Right atrium auricular region (tissue), 2 donors: ENCODE measurements at places on chromosomes 6 and 20. TPM values are rescaled to one million over a fixed set of nuclear protein-coding genes. Genes with fewer than 3 reads are reported as not detected.

CCM2L gene
- 8.1 TPM for total RNA-seq

RIPOR3 gene
- 2.9 TPM for total RNA-seq

KCNQ2 gene
- total RNA-seq: not detected

TMEM200A gene
- 0.63 TPM for total RNA-seq

ERMARD gene
- 8.6 TPM for total RNA-seq

CALHM4 gene
- not detected for total RNA-seq

SYTL3 gene
- total RNA-seq: 5.6 TPM

MAK gene
- not detected for total RNA-seq

RIPPLY2 gene
- not detected for total RNA-seq

ACSS1 gene
- total RNA-seq: 25.6 TPM

MCM8 gene
- total RNA-seq: 4.2 TPM

DSP gene
- total RNA-seq: 121 TPM

PDE7B gene
- 9.0 TPM for total RNA-seq

SLC22A7 gene
- total RNA-seq: not detected

CD164 gene
- total RNA-seq: 129 TPM

LPA gene
- not detected for total RNA-seq

FAXC gene
- not detected for total RNA-seq
